Peyer's patch (tissue), 4 donors: ENCODE measurements at places on chromosomes 4 and X.

GRCh38 chrX:38192007-38192810 lies 28.5 kb downstream of the SRPX start:
- DNase-seq: peak; percentile 52

DNA sequence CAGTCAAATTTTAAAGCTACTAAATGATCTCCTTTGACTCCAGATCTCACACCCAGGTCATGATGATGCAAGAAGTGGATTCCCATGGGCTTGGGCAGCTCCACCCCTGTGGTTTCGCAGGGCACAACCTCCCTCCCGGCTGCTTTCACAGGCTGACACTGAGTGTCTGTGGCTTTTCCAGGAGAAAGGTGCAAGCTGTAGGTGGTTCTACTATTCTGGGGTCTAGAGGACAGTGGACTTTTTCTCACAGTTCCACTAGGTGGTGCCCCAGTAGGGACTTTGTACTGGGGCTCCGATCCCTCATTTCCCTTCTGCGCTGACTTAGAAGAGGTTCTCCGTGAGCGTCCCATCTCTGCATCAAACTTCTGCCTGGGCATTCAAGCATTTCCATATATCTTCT lies 845.2 kb downstream of the PCDH18 start:
- DNase-seq: no peak

GRCh38 chr4:159396151-159396550 lies 293.3 kb downstream of the RAPGEF2 start:
- no peak for DNase-seq

DNA sequence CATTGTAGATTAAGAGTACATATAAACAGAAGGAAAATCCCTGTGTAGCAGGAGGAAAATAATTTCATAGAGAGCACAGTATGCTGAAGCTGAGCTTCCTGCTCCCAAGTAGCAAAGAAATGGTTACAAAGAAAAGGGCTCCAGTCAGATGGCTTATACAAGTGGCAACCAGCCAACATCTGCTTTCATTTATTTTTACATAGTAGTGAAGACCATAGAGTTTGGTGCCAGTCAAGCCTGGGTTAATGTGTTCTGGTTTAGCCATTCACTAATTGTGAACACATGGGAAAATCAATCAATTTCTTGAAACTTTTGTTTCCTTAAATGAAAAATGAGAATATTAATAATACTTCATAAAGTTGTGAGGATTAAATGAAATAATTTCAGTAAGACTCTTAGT lies 111.3 kb upstream of the ELOVL6 start:
- DNase-seq: no peak

GRCh38 chr4:146121757-146122156 lies 53.8 kb upstream of the LSM6 start:
- DNase-seq: no peak

- no peak for DNase-seq
Observed at GRCh38 chr4:39062094-39062769, at the start of gene KLHL5. TSS of gene KLHL5 (plus strand) at chr4:39062232. CDS start at chr4:39062653, 421 bp downstream.

DNA sequence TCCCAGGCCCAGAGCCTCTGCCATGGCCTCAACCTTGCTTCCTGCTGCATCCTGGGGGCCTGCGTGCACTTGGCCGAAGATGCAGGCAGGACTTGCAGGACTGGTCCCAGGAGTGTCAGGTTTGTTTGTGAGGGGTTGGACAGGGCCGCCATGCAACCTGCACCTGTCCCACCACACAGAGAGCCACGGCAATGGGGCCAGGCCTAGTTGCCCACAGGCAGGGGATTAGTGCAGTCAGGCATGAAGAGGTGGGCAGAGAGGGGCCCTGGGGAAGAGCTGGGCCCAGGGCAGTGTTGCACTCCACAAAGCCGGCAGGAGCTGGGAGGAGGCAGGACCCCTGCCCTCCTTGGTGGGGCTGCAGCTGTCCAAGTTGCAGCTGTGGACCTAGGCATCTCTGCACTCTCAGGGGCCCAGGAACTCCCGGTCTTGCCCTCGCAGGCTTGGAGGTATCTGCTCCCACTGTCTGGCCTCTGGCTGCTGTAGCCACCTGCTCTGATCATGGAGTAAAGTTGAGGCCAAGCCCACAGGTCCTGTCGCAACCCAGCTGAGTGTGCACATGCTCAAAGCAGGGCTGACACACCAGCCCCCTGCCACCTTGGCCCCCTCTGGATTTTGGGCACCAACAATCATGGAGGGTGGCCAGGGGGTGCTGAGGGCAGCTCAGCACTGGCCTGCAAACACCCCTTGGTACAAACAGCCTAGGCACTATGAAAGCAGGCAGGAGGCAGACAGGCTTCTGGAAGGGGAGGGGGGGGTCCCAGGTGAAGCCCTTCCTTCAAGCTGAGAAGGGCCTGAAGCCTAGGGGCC lies 190.4 kb upstream of the PCDH10 start:
- no peak for DNase-seq

DNA sequence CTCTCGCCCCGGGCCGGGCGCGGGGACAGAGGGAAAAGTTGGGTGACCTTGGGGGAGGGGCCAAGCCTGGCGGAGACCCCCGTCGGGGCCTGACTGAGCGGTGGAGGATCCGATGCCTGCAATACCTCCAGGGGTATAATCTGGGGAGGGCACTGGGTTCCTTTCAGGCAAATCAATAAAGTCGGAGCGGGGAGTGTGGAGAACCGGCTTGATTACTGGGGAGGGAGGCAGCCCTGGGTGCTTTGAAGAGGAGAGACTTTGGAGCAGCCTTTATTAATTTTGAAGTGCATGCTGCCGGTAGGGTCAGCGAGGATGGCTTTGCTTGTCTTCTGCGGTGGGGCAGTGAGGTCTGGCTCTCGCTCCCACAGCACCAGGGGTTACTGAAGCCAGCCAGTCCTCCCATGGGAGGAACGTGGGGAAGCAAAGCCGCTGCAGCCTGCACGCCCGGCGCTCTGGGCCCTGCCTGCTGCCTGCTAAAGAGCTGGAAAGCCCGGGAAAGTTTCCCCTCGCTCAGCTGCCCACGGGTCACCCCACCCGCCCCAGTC lies 403 bp upstream of the LGI2 start:
- DNase-seq: no peak

GRCh38 chr4:5133201-5133600 lies 81.9 kb downstream of the STK32B start:
- DNase-seq: no peak
